ENCODE measurements at places on chromosomes 5 and 9.

GRCh38 chr9:112771359-112772214 lies 21.0 kb downstream of the SNX30 start:
- DNase-seq: no peak

DNA sequence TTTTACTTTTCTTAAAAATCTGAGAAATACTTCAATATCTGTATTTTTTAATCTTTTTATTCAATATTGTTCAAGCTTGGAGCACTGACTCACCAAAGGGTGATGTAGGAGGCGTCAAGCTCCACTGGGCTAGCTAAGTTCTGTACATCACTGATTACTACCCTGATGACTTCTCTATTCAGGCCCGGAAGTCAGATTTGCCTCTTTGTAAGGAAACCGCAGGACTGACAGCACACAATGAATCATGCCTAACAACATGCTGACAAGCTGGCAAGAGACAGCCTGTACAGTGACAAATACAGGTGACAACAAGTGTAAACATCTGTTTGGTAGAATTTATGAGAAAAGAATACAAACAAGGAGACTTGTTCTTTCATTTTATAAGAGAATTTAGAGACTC lies 627.9 kb upstream of the RORB start:
- DNase-seq: no peak

GRCh38 chr9:112234779-112235178 lies 59.7 kb upstream of the SUSD1 start:
- DNase-seq: no peak

DNA sequence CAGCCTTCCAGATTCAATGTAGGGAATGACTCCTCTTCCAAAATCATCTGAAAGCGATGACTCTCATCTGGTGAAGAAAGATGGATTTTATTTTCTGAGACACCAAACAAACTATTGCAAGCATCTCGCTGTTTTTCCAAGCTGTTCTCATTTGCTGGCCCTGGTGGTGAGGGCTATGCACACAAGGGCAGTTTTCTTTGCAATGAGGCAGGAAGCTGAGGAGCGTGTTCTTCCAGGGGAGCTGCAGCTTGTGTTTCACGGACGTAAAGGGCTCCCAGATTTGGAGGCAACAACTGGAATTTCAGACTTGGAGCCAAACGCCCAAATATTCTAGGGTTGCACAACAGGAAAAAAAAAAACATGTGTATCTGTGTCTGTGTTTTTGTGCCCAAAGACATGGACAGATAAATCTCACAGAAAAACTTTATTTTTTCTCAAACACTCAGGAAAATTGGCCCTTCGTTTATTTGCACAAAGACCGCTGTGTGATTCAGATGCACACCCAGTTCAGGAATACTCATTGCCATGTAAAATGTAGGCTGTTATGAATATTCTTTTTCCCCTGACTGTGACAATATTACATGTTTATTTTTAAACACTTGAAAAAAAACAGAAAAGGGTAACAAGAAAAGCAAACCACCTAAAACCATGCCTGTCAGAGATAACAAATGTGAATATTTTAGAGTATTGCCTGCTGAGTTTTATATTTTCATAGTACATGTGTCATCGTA lies 151.3 kb downstream of the GAS1 start:
- peak; percentile 90 for DNase-seq

- peak; percentile 68 for DNase-seq
Observed at GRCh38 chr5:65394087-65394486, 87.6 kb downstream of the ADAMTS6 start.

GRCh38 chr5:28748446-28748845 lies 1710.1 kb upstream of the CDH9 start:
- no peak for DNase-seq

- DNase-seq: no peak
Observed at GRCh38 chr5:81181576-81182316, 51.4 kb upstream of the CKMT2 start.

DNA sequence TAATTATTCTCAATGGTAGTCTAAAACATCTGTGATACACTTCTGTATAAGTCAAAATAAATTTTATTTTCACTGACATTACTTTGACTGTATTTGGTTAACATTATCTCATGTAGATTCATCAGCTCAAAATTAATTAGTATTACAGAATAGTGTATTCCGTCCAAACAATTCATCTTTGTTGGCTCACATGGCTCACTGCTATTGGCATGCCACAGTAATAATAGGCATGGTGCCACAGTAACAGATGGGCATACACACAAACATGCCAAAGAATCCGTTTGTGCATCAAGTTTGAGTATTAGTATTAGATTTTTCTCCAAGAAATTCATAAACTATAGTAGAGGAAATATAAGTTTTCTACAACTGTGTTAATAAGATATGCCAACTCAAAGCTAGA lies 14.2 kb downstream of the AP3B1 start:
- DNase-seq: no peak

All from sigmoid colon (tissue), 7 donors.